ENCODE measurements at places on chromosomes 16 and 17.

- no peak for DNase-seq
Observed at GRCh38 chr16:10562361-10562899, 18.0 kb downstream of the EMP2 start.

DNA sequence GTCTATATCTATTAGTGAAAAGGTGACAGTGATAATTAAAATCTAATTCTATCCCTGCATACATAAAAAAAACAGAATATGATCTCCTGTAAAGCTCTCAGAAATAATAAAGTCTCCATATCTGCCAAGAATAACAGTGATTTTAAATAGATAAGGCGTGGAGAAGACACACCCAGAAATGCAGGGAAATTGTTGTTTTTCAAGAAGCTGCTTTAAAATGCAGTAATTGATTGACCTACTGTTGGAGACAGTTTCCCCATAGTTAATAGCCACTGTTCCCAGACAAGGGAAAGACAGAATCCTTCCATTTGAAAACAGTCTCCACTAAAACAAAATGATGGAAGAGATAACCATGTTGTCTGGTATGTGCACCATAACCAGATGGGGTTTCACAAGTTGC is 571.5 kb upstream of the CDH5 start:
- DNase-seq, result no peak

GRCh38 chr16:13377143-13377542 is 475.7 kb downstream of the SHISA9 start:
- DNase-seq, result no peak

- no peak for DNase-seq
Observed at GRCh38 chr17:5826384-5826783, 242.1 kb upstream of the NLRP1 start.
